ENCODE measurements at places on chromosomes 3 and 15.

DNA sequence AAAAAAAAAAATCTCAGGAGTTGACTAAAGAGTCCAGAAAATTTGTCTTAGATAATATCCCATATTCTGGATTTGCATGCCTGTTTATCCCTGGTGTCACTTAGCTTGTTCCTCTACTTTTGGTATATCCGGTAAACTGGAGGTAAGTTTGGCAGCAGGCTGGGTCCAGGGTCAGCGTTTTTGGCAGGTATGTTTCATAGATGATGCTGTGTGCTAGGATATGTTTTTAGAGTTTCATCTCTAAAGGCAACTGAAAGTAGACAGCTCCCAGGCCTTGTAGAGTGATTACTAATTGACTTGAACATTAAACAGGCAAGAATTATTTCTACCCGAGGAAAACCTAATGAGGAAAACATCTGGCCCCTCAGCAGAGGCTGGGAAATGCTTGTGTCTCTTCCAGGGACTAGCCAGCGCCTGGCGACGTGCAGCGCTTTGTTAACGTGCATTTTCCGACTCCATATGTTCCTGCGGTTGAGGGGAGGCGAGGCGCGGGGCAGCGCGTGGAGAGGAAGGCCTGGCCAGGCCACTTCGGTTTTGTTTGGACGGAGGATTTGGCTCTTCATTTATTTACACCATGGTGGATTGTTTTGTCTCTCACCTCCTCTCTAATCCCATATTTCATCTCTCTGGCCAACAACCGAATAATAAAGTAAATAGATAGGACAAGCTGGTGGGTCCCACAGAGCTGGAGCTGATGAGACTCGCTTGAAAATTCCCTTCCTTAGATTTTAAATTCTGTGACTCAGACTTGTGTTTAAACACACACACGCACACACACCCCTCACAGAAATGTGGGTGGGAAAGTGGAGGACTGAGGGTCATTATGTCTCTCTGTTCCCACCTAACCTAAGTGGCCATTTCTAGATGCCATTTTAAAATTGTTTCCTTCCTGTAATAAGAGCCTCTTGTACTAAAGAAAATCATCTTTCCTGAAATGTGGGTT is 65.3 kb downstream of the ASB7 start:
- no peak for DNase-seq

- DNase-seq, result no peak
These were observed 30.8 kb downstream of the ACSBG1 start for GRCh38 chr15:78203346-78204225.

DNA sequence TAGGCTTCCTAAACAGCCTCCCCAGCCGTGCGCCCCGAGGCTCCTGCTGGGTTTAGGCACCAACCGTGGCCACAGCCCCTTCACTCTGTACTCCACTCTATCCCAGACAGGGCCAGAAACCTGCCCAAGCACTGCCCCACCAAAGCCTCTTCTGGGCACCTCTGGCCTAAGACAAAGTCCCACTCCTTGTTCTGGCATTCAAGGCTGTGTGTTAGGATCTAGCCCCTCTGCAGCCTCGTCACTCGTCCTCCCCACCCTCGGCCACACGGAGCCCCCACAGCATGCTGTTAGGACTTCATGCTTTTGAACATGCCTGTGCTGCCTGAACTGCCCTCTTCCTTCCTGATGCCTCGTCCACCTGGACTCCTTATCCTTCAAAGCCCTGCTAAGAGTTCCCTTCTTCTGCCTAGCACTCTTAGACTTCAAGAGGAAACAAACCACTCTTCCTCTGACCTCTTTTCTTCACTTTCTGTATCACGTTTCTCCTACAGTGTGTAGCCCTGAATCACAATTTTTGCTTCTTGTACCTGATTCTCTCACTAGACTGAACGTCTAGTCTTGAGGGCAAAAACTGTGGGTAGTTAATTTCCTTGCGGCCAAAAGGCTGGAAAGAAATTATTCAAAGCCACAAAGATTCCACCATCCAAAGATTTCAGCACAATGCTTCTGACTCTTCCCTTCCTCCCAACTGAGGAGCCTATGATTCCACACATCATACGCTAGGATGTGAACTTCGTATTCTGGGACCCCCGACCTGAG is 28.6 kb downstream of the WNT7A start:
- DNase-seq, result no peak

- no peak for DNase-seq
These were observed 235.1 kb downstream of the MYRIP start for GRCh38 chr3:40044487-40044886.

GRCh38 chr15:63858881-63859280 is 25.1 kb upstream of the HERC1 start:
- DNase-seq, result peak; percentile 32

DNA sequence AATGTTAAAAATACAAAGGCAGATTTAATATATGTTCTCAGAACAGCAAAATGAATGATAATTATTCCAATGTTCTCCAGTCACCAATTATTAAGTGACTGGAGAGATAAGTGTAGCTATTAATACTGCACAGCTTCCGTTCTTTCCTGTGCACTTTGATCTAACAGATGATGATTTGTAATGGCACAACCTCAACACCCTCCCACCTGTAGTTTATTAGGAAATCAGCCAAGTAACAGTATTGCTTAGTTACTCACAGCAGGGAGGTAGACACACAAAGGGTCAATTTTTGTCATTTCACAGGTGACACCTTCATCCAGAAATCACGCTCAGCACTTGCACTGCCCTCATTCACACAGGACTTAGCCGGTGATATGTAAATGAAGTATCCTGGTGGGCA is 688.1 kb downstream of the EPHA3 start:
- DNase-seq, result no peak

DNA sequence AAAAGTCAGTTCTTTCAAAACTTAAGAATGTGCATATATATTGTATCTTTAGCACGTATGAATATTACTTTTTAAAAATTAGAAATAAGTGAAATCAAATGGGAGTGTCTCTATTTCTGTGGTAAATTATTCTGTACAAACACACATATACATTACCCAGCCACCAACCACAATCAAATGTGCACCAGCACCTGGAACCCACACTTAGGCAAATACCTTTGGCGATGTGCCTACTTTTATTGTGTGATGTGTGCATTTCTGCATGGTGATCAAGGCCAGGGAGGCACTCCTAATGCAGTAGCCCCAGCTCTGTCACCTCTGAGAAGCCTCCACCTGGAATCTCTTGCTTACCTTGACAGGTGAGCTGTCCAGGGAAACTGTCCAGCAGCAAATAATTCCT is 76.9 kb downstream of the PIK3R4 start:
- DNase-seq, result no peak

- DNase-seq, result no peak
These were observed 95.4 kb downstream of the TBC1D2B start for GRCh38 chr15:77982127-77982490.

- no peak for DNase-seq
These were observed 97.0 kb downstream of the FBXL22 start for GRCh38 chr15:63694184-63694583.

Measured in central memory CD4-positive, alpha-beta T cell (primary cell).